ENCODE measurements at places on chromosomes 7 and 10. TPM values are rescaled to one million over a fixed set of nuclear protein-coding genes. Genes with fewer than 3 reads are reported as not detected.

GRCh38 chr7:146894927-146895326, 778.3 kb downstream of the CNTNAP2 start:
- no peak for DNase-seq

Gene TMEM243
- total RNA-seq = 31.3 TPM

DNA sequence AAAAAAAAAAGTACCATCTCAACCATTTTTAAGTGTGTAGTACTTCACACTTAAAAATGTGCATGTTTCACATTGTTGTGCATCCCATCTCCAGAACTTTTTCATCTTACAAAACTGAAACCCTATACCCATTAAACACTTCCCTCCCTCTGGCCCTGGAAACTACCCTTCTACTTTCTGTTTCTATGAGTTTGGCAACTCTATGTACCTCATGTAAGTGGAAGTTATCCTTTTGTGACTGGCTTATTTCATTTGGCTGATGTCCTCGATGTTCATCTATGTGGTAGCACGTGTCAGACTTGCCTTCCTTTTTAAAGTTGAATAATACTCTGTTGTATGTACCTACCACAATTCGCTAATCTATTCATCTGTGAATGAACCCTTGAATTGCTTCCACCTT, 12.2 kb downstream of the KCNMA1 start:
- no peak for DNase-seq

GRCh38 chr10:33455029-33455428, 120.6 kb upstream of the NRP1 start:
- DNase-seq = no peak

Gene NPTX2
- total RNA-seq = 55.7 TPM

- no peak for DNase-seq
Observed at GRCh38 chr7:84108119-84108518, 86.5 kb downstream of the SEMA3A start.

Gene COL1A2
- total RNA-seq = 1,356 TPM

Gene DOCK4
- 22.3 TPM for total RNA-seq

Gene MPP7
- total RNA-seq = 28.2 TPM

DNA sequence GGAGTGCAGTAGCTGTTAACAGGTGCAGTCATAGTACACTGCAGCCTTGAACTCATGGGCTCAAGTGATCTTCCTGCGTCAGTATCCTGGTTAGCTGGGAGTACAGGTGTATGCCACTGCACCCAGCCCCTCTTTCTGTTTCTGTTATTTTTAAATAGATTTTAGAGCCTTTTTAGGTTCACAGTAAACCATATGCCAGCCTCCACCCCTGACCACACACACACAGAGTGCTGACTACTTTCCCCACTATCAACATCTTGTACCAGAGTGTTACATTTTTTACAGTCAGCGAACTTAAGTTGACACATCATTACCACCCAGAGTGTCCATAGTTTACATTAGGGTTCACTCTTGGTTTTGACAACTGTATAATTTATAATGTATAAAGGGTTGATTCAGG, 32.1 kb downstream of the MARCHF5 start:
- DNase-seq = no peak

Measured in thoracic aorta (tissue), 2 donors.